ENCODE measurements at places on chromosomes 5 and 9.

- no peak for DNase-seq
These were observed 133.0 kb downstream of the SLC28A3 start for GRCh38 chr9:84207491-84207951.

DNA sequence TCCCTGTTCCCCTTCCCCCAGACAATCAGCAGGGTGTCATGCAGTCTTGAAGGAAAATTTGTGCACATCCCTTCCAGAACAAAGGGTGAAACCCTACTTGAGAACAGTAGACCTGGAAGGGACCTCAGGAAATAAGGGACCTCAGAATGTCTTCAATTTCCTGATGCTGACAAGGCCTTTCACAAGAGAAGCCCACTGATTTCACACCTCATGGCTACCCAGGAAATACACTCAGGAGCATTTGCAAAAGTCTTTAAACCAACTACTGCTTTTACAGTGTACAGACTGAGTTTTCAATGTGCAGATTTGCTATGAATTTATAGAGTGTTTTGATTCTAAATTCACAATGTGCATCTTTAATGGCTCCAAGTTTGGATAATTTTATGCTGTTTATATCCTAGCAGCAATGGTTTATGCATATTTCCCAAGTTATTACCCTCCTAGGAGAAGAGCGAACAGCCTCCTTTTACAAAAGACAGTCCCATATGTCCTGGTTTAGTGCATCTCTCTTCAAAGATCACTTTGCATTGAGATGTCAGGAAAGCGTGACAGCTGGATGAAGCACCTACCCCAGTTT is 74.8 kb downstream of the GALNT10 start:
- DNase-seq, result no peak

DNA sequence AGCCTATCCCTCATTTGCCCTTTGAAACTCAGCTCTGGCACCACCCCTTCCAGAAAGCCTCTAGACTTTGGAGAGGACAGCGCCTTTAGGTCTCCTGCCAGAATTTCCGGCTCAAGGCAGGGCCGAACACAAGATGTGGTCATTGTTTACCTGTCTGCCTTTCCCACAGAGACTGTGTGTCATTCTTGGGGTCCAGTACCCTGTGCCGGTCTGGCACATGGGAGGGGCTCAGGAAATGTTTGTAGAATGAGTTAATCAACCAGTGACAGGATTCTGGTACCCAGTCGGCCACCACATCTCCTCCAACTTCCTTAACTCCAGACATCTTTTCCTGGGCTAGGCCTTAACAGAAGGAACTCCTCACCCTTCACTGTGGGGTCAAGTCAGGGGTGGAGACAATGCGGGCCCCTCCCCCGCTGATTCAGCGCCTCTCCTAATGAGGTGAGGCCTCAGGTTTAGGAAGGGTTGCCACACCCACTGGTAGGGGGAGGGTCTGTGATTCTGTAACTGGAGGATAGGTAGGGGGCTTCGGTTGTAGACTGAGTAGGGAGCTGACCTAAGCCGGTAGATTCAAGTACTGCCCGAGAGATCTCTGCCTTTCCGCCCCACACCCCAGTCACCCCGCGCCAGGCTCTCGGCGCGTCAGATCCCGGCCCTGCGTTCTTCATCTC is 29.3 kb downstream of the PCDH1 start:
- DNase-seq, result no peak

GRCh38 chr9:21802418-21803000 is at the start of gene MTAP:
Gene MTAP, plus strand, starts transcription at chr9:21802636. Its CDS starts 113 bp downstream, at chr9:21802749.
- DNase-seq, result peak; percentile 86
